ENCODE measurements at places on chromosomes 4 and X. TPM values are rescaled to one million over a fixed set of nuclear protein-coding genes. Genes with fewer than 3 reads are reported as not detected.

DNA sequence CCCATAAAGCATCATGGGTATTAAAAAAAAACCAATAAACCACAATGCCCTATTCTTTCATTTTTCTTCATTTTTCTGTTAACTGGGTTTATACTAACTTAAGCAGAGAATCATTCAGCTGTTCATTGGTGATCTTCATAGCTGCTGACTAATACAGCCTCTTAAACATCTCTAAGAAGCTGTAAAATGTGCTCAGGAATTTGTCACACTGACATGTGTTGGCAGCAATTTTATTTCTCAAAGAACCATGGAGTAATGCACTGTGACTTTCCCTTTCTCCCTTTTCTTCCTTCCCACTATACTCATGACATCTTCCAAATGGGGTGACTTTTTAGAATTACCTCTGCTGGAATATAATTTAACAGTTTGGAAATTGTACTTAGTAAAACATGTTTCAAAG lies 315.4 kb downstream of the ANTXR2 start:
- DNase-seq: no peak

Gene GLUD2
- polyA plus RNA-seq: 2.8 TPM

- no peak for DNase-seq
Measured at GRCh38 chr4:121653214-121653613, 43.6 kb downstream of the ANXA5 start.

- no peak for DNase-seq
Measured at GRCh38 chr4:4524364-4524763, 17.5 kb downstream of the STX18 start.

Gene RIBC1
- polyA plus RNA-seq: 1.5 TPM

DNA sequence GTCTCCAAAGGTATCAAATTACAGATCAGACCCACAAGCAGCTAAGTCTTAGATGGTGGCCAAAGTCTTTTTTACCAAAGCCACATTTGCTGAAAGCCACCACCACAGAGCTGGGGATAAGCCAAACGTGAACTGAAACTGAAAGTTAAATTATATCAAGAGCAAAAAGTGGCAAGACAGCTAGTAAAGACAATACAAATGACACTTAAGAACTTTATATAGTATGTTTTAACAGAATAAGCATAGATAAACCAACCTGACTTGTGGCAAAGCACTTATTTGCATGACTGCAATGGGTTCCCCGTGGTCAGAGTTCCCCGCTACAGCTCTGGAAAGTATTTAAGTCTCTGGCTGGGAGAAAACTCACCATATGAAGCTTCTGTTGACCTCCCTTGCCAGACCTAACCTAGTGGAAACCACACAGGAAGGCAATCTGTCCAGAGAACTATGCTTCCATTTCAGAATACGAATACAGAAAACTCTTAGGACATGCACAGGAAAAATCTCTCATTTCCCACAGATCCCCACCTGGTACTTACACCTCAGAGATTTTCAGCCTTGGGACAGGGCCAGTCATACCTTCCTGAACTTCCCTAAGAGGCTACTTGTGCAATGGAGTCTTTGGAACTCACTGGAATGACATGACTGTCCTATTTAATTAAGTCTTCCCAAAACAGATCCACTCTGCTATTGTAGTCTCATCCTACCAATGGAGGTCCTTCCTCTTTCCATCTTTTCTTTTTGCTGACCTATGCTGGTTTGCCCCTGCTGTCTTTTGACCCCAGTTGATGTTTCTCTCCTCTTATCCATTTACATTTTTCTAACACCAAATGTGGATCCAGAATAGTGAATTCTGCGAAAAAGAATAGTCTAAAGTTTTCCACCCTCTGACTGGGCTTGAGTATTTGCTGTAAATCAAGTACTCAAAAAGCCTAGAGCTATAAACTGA lies 225.1 kb downstream of the NR3C2 start:
- DNase-seq: no peak

Gene BTK
- 0.05 TPM for polyA plus RNA-seq

DNA sequence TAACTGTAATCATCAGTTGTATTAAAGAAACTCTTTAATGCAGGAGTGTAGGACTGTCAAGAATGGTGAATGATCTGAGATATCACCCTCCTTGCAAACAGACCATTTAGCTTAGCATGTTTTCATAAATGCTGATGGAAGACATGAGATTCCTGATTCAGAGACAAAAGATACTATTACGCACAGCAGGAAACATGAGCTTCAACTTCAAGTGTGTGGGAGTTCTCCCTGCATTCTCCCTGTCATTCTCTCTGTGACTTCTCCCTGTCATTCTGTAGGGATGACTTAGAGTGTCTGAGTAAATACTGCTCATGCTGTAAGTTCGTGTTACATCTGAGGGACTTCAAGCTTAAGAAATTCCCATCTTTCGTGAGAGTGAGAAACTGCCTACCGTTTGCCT lies 866.0 kb upstream of the PRKX start:
- no peak for DNase-seq

DNA sequence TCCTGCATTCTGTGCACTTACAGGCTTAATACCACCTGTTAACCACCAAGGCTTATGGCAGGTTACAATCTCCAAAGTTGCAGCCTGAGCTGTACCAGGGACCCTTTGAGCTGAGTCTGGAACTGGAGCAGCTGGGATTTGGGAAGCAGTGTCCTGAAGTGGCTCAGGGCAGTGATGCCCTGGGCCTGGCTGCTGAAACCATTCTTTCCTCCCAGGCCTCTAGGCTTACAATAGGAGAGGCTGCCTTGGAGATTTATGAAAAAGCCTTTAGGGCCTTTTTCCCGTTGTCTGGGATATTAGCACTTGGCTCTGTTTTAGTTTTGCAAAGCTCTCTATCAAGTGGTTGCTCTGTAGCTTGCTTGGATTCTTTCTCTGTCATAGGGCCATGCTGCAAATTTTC lies 154.3 kb upstream of the CASK start:
- no peak for DNase-seq

GRCh38 chrX:70262952-70263567 lies 3.1 kb upstream of the P2RY4 start:
- peak; percentile 42 for DNase-seq

GRCh38 chrX:12791257-12792228 lies at the start of gene PRPS2:
Gene PRPS2, plus strand, starts transcription at chrX:12791412. Its CDS starts 86 bp downstream, at chrX:12791498.
- DNase-seq: peak; percentile 76

- DNase-seq: no peak
Measured at GRCh38 chr4:93814141-93814540, 14.4 kb upstream of the ATOH1 start.

GRCh38 chr4:24146127-24146526 lies 256.3 kb upstream of the PPARGC1A start:
- no peak for DNase-seq

- no peak for DNase-seq
Measured at GRCh38 chrX:71976753-71977152, 66.1 kb downstream of the NHSL2 start.

Gene HSPA4L
- polyA plus RNA-seq: 10.3 TPM

Gene IL21
- polyA plus RNA-seq: not detected

Measured in A549 (cell line).